Progenitor cell of endocrine pancreas (in vitro differentiated cells): ENCODE measurements at places on chromosomes 4 and X. TPM values are rescaled to one million over a fixed set of nuclear protein-coding genes. Genes with fewer than 3 reads are reported as not detected.

- no peak for DNase-seq
Measured at GRCh38 chrX:141701072-141701471, 2.5 kb upstream of the SPANXD start.

DNA sequence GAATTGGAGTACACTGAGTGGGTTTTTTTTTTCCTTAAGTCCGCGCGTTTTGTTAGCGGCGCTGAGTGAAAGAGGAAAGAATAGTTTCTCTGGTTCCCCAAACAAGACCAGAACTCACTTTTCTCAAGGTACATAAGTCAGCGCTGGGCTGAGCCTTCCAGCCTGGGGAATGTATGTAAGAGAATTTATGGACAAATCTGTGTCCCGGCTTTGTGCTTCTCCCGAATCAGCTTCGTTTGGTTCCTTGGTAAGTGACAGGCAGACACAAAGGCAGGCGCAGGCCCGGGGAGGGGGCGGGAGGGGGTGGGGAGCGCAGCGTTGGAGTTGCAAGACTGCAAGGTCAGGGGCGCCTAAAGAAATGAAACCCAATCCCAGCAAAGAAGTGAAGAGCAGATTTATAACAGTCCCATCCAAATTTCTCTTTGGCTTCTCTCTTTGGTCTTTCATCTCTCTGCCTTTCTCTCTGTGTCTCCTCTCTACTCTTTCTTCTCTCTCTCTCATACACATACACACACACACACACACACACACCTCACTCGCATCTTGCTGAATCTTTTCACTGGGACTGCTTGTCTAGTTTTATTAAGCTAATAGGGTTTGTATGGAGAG is 981 bp downstream of the TET2 start:
- no peak for DNase-seq

- DNase-seq = no peak
Measured at GRCh38 chr4:165203541-165204461, 3.6 kb upstream of the KLHL2 start.

DNA sequence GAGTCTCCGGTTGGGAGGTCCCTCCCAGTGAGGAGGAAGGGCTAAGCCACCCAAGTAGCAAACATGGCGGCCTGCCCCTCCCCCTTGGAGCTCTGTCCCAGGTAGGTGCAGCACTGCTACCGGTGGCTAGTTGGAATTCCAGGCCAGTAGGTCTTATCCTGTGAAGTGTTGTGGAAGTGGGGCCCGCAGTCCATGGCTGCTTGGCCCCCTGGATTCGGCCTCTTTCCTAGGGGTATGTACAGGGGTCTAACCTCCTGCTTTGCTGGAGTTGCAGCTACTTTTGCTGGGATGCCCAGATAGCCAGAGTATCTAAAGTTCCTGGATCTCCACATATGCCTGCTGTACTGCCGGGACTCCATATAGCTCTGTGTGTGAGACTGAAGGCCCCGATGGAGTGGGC is 9.9 kb upstream of the TMSB15C start:
- no peak for DNase-seq

TRPC5OS gene
- not detected in 2 replicates for total RNA-seq

ZGRF1 gene
- 19.7 and 20.0 TPM in 2 replicates for total RNA-seq

NEUROG2 gene
- not detected in 2 replicates for total RNA-seq

CDKL5 gene
- total RNA-seq = 21.9 TPM in 2 replicates

STK32B gene
- total RNA-seq = 0.24 and 0.36 TPM in 2 replicates

TLR3 gene
- 0.11 TPM in 1 of 2 replicates, not detected in the other for total RNA-seq

PF4V1 gene
- not detected in 2 replicates for total RNA-seq

STPG2 gene
- 0.53 and 1.1 TPM in 2 replicates for total RNA-seq
